H1 (cell line): ENCODE measurements at places on chromosomes 12 and 14.

DNA sequence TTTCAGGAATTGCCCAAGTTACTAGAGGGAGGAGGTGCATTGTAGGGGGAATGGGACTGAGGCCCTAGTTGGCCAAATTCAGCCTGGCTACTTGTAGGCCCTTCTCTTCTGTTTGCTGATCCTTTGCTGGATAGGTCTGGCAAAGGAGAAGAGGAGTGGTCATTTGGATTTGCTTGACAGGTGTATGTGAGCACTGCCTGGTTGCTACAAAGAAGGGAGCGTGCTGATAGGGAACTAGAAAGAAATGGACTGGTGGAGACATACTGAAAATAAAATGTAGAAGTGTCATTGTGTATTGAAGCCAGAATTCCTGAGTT is 3.6 kb downstream of the PSMA6 start:
- no peaks in the 10 kb centered on the region for H3K27me3 ChIP-seq
- H3K4me3 ChIP-seq, result no peak overlapping the region
- no peak for DNase-seq
- no peaks in the 10 kb centered on the region for H3K4me1 ChIP-seq

- H3K36me3 ChIP-seq, result no peaks in the 10 kb centered on the region
- H3K27ac ChIP-seq, result no peak overlapping the region
- H3K4me3 ChIP-seq, result no peak overlapping the region
- DNase-seq, result no peak
Measured at GRCh38 chr14:30177781-30178180, 250.1 kb upstream of the PRKD1 start.

DNA sequence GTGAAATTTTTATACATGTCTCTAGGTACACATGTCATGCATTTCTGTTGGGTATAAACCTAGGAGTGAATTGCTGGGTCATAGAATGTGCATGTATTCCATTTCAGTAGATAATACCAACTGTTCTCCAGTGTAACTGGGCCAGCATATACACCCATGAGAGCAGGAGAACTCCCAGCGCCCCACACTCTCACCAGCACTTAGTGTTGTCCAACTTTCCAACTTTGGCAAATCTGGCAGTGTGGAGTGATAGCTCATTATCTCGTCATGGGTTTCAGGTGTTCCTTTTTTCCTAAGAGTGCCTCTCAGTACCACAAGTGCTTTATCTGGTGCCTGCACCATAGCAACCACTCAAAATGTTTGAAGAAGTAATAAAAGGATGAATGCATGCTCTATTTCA is 40.1 kb downstream of the NGB start:
- H3K4me3 ChIP-seq, result no peak overlapping the region
- H3K27me3 ChIP-seq, result no peaks in the 10 kb centered on the region
- H3K27ac ChIP-seq, result no peak overlapping the region

DNA sequence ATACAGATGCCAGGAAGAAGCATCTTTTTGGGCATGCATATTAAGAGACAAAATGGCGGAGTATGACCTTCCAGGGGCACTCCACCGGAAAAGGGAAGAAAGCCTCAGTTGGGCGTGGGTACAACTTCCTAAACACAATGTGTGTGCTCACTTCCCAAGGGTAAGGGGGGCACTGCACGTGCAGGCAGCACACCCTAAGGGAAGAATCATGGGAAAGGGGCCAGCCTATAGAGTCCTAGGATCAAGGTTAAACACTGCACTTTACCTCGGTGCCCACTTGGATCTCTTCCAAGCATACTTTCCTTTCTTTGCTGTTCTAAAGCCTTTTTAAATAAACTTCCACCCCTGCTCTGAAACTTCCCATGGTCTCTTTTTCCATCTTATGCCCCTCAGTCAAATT is 14.8 kb downstream of the OR6J1 start:
- no peak for DNase-seq
- H3K36me3 ChIP-seq, result no peaks in the 10 kb centered on the region
- H3K27me3 ChIP-seq, result no peaks in the 10 kb centered on the region
- H3K4me1 ChIP-seq, result peaks cover 9% of the 10 kb centered on the region; the same call in 1 of the 2 replicates

DNA sequence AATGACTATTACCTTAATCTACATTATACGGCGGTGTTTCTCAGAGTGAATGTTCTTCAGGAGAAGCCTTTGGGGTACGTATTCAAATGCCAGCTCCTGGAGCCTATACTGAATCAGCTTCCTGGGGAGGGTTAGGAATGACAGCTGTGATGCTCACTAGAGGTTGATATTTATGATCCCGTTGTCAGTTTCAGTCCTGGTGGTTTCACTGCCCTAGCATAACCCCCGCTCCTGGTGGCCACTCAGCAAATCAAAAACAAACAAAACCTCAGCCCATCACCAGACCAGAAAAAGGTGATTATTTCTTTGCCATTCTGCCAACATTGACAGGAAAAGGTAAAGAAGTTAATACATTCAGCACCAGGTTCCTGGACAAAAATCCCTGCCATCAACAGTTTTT is 136.5 kb upstream of the CRY1 start:
- no peaks in the 10 kb centered on the region for H3K36me3 ChIP-seq
- H3K27me3 ChIP-seq, result no peaks in the 10 kb centered on the region
- H3K4me3 ChIP-seq, result no peak overlapping the region
- no peak overlapping the region for H3K27ac ChIP-seq
- H3K4me1 ChIP-seq, result peaks cover 11% of the 10 kb centered on the region

- H3K4me1 ChIP-seq, result peaks cover 1% of the 10 kb centered on the region; the same call in 1 of the 2 replicates
- no peak for DNase-seq
- peak overlapping the region; percentile 70 for H3K4me3 ChIP-seq
- H3K27ac ChIP-seq, result peak overlapping the region; percentile 56; the same call in 1 of the 2 replicates
- H3K36me3 ChIP-seq, result no peaks in the 10 kb centered on the region
Measured at GRCh38 chr12:106248312-106248845, 559 bp upstream of the CKAP4 start.
